ENCODE measurements at places on chromosomes 2 and 18. TPM values are rescaled to one million over a fixed set of nuclear protein-coding genes. Genes with fewer than 3 reads are reported as not detected.

The EVA1A gene
- total RNA-seq: 1.1 TPM

The INO80D gene
- total RNA-seq: 25.4 TPM

The IGFBP5 gene
- 17.2 TPM for total RNA-seq

The WNT10A gene
- not detected for total RNA-seq

All from occipital lobe (tissue), 3 donors.